Chondrocyte (in vitro differentiated cells): ENCODE measurements at places on chromosomes 2 and 18.

GRCh38 chr2:189386741-189387140 lies 54.5 kb upstream of the WDR75 start:
- no peak for DNase-seq

- no peak for DNase-seq
Observed at GRCh38 chr2:231634951-231635875, 42.5 kb downstream of the TEX44 start.

DNA sequence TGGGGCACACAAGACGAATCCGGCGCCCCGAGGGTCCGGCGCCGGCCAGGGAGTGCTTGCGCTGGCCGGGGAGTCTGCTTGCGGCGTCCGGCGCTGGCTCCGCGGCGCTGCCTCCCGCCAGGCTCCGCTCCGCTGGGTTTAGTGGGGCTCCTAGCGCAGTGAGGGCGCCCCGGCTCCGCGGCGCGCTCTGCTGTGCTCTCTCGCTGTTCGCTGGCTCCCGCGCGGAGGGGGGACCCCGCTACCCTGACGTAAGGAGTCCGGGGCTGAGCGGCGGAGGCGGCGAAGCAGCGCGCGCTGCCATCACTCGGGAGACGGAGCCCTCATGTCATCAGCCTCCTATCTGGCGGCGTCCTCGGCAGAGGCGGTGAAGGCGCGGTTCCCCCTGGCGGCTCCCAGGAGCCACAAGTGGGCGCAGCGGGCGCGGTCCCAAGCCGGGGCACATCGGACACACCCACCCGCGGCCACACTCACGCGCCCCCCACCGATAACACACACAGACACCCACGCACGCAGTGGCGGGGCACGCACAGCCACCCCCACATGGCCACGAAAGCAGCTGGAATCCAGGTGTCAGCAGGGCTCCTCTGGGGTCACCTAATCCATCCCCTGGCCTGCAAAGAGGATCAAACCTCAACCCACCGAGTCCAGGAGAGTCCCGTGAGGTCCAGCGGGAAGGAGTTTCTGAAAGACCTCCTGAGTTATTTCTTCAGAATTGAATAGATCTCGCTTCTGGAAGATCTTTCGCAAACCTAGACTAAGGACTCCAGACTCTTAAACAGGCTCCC lies at the start of gene C1QL2:
C1QL2 (minus strand) TSS at position 189 of the 785 bp plus-strand sequence. CDS start 482 bp downstream, outside the sequence.
- no peak for DNase-seq

DNA sequence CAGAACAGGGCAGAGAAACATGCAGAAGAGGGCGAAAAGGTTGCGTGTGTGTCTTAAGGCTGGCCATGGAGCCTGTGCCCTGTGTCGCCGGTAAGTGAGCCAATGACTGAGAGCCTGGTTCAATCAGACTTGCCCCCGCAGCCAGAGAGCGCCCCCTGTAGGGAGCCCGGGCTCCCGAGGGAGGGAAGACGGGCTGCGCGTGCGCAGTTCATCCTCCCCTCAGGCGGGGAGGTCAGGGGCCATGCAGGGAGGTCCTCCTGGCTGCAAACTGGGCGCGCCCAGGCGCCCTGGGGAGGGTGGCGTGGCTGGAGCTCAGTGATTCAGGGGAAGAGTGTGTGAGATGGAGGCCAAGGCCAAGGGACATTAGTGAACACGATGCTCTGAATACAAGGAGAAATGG lies 276.6 kb downstream of the PHLPP1 start:
- no peak for DNase-seq

DNA sequence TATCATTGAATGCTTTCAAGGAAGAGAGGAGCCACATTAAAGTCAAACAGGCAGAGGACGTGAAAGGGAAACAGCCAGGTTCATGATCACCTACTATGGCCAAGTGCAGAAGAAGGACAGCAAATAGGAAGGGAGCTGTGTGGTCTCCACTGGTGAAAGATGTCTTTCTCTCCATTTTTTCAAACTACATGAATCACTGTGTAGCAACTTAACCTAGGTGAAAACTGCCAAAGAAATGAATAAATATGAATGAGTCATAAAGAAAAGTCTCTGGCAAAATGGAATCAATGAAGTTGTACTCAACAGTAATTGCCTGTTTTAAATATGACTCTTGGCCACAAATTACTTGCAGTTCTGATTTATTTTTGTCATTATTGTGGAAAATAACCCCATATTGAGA lies 452.6 kb upstream of the PKDCC start:
- DNase-seq = no peak

GRCh38 chr2:64609227-64609941 lies 44.3 kb downstream of the SERTAD2 start:
- DNase-seq = no peak

DNA sequence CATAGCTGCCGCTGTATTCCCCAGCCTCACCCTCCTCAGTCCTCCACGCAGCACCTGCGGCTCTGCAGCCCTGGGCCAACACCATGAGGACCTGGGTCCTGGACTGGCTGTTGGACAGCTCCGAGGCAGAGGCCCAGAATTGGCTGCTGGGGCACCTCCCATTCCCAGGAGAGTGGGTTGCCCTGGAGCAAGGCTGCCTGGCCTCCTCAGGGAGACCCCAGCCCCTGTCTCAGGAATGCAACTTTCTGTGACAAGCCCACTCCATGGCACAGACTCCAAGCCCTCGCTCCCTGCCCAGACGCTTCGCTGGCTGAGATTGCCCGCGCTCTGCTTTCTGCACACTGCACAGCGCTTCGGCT lies 33.0 kb downstream of the CYP26B1 start:
- DNase-seq = no peak

GRCh38 chr2:221337957-221338685 lies 234.0 kb downstream of the EPHA4 start:
- DNase-seq = no peak

DNA sequence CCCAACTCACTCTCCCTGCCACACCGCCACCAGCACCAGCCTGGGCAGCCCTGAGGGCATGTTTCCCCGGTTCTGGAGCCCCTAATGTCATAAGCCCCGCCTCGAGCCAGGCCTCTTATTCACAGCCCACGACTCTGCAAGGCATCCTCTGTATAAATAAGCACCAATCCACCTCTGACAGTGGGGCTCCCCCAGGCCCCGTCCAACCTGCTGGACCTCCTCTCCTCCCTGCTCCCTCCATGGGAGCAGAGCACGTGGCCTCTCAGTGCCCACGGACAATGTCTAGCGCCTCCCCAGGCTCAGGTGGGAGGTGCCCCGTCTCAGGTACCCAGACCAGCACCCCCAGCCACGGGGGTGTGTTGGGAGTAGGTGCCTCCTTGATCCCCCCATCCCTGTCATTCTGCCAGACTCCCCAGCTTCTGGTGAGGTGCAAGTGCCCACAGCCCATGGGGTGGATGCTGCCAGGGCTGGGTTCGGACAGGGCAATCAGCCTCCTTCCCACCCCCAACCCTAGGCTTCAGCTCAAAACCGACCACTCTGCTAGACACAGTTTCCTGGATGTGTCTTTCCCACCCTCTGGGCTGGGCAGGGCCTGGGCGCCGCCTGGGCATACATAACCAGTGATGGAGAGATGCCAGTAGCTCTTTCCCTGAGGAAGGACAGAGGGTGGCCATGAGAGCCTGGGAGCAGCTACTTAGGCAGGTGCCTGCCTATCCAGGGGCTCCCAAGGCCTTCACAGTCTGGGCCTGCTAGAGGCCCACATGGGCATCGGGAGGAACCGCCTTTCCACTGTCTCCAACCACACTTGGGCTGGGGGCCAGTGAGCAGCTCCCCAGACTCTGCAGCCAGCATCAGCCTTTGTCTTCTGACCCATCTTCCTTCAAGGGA lies 1.6 kb upstream of the ADRA2B start:
- DNase-seq = peak; percentile 75

GRCh38 chr2:232368311-232368731 lies 10.2 kb upstream of the ALPP start:
- peak; percentile 75 for DNase-seq

DNA sequence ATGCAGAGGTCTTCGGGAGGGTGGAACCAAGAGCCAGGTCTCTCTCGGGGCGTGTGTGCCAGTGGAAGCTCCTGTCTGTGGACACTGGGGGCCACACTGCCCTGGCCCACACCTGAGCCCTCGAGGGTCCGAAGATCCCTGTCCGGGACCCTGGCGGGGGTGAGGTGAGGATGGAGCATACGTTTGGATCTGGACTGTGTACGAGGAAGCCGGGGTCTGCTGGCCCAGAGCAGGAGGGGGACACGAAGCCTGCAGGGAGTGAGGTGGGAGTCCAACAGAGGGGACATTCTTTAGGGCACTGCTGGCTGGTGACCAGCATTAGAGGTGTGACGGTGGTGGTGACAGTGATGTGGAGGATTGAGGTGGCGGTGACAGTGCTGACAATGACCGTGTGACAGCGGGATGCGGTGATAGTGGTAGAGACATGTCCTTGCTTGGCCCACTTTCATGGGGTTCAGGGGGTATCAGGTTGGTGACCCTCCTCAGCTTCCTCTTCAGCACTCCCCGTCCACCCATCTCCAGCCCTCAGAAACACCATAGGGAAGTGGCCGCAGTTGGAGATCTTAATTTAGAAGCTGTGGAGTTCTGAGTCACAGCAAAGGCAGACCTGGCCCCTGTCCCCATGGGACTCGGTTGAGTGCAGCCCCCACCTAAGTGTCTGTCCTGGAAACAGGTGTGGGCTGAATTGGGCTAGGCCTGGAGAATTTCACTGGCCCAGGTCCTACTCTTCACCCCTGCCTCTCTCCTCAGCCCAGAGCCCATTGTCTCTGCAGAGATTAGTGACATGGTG lies 252.0 kb downstream of the DYSF start:
- peak; percentile 69 for DNase-seq

GRCh38 chr18:49026501-49027373 lies 76.0 kb upstream of the SMAD7 start:
- peak; percentile 68 for DNase-seq

DNA sequence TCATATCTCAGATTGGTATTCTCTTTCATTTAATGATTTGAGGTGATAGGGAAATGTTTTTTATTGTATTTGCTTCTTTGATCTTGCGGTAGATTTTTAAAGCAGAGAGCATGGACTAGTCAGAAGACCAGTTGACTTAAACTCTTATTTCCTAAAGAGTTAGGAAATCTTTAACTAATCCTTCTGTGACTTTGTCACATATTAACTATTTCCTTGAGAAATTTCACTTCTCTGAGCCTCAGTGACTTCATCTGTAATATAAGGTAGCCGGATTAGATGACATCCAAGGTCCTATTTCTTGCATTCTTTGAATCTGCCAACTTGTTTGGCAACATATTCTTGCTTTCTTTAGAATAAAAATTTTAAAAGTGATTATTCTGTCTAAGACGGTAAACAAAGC lies 55.6 kb downstream of the MTX2 start:
- DNase-seq = no peak

DNA sequence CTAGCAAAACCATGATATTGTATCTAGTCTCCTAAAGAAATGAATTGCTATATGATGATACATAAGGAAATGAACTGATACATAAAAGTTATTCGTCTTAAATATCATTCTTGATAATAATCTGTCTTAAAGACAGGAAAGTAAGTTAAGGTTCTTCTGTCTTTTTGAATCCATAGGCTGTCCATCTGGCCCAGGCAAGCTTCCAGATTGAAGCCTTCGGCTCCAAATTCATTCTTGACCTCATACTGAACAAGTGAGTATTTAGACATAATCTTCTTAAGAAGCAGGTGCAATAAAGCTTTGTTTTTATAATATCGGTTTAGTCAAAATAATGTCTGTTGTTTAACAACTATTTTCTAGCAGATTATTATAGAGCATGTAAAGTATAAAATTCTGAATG lies 37.7 kb downstream of the ADAM23 start:
- no peak for DNase-seq

GRCh38 chr2:196956069-196956468 lies 29.6 kb upstream of the PGAP1 start:
- DNase-seq = no peak

DNA sequence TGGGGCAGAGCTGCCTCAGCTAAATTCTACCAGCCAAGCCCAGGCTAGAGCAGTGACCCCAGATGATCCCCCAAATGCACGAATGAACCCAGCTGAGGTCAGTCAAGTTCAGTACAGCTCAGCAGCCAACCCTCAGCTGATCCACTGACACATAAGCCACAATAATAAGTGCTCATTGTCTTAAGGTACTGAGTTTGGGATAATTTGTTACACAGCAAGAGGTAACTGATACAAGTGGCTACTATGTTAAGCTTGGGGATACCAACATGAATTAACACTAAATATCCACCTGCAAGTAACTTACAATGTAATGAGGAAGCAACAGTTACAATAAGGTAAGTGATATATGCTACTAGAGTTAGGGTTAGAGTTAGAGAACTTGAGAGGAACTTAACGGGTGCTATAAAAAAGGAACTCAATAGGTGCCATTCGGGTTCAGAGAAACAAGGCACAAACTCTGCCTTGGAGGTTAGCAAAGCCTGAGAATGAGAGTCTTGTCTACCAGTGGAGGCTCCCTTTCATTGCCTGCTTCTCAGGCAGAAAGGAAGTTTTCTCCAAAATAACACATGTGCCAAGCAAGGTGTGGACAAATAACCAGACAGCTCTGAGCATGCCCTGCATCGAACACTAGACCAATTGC lies 189.4 kb downstream of the ARL4C start:
- no peak for DNase-seq
